ENCODE measurements at places on chromosomes 6 and 20.

- DNase-seq = no peak
These were observed 28.2 kb downstream of the SUN5 start for GRCh38 chr20:32975698-32976674.

- no peak for DNase-seq
These were observed 2.1 kb upstream of the TNFAIP3 start for GRCh38 chr6:137864812-137865508.

GRCh38 chr6:109406196-109406595 is 23.9 kb upstream of the CD164 start:
- no peak for DNase-seq

DNA sequence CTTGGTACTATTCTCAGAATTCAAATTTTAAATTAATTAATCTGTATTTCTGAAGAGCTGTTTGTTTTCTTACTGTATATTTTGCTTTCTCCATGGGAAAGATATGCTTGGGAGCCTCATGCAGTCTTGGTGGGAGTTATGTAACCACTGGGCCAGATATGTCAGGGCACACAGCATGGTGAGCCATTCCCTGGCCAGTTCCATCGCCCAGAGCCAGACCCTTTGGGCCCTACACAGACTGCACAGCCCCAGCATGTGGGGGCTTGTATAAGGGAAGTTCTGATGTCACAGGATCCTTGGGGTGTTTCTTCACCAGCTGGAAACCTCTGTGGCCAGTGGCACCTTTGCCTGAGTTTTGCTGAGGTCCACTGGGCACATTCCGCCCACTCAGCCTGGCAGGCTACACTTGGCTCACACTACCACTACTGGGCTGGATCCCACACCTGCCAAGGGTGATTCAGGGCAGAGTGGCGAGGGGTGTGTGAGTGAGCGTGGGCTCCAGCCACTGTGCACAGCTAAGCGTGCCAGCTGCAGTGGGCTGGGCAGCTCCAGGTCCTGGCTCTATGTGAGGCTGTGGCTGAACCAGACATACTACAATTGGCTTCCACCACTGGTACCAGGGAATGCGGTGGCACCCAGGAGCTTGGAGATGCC is 293.5 kb downstream of the ARHGAP18 start:
- DNase-seq = no peak

GRCh38 chr6:90364286-90364685 is 67.6 kb upstream of the BACH2 start:
- no peak for DNase-seq
